ENCODE measurements at places on chromosomes 13 and 19. TPM values are rescaled to one million over a fixed set of nuclear protein-coding genes. Genes with fewer than 3 reads are reported as not detected.

ZNF208 gene
- total RNA-seq: 16.7 TPM

DNA sequence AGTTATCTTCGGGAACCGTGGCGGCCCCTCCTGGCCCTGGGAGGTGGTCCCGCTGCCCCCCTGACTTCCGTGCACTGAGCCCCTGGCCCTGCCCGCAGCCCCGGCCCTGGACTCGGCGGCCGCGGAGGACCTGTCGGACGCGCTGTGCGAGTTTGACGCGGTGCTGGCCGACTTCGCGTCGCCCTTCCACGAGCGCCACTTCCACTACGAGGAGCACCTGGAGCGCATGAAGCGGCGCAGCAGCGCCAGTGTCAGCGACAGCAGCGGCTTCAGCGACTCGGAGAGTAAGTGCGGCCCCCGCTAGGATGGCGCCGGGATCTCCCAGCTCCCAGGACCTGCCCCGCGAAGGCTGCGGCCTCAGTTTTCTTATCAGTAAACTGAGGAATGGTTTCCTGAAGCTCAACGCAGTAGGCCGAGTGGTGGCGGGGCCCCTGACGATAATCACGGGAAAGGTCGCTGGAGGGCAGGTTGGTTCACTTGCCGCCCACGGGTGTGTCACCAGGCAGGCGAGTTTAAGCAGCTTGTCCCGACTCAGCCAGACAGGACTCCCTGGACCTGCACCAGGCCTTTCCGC, 924 bp downstream of the RGCC start:
- DNase-seq: peak; percentile 49

GRCh38 chr19:11306337-11306736, 10.4 kb downstream of the TSPAN16 start:
- no peak for DNase-seq

- no peak for DNase-seq
These were observed at the start of gene TNFSF11 for GRCh38 chr13:42574011-42574410. TSS of gene TNFSF11 (plus strand) at chr13:42574152. CDS start at chr13:42574304, 152 bp downstream.

DNA sequence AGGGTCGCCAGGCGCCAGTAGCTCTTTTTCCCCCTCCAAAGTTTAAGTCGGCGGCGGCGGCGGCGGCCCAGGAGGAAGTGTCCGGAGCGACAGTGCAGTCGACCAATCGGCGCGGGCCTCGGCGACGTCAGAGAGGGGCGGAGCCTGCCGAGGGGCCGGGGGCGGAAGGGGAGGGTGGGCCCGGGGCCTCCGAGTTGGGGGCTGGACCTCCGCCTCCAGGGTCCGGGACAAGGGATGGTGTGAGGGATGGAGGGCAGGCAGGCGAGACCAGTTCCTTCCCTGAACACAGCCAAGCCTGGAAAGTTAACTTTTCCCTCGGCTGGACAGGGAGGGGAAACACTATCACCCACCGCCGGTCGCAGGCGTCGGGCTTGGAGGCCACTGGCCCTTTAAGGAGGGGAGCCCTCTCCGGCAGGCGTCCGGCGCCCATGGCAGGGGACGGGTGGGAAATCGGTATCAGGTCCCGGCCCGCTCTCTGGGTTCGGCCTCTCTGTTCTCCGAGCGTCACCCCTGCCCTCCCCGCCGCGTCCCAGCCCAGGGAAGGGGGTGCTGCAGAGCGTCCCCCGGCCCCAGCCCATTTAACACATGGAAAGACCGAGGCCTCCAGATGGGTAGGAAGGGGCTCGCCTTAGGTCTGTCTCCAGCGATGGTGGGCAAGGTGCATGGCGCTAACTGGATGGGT, at the start of gene PRKD2:
Gene PRKD2 (minus strand): TSS at position 81 of the 682 bp plus-strand sequence. CDS start 744 bp downstream, outside the sequence.
- peak; percentile 93 for DNase-seq

DNA sequence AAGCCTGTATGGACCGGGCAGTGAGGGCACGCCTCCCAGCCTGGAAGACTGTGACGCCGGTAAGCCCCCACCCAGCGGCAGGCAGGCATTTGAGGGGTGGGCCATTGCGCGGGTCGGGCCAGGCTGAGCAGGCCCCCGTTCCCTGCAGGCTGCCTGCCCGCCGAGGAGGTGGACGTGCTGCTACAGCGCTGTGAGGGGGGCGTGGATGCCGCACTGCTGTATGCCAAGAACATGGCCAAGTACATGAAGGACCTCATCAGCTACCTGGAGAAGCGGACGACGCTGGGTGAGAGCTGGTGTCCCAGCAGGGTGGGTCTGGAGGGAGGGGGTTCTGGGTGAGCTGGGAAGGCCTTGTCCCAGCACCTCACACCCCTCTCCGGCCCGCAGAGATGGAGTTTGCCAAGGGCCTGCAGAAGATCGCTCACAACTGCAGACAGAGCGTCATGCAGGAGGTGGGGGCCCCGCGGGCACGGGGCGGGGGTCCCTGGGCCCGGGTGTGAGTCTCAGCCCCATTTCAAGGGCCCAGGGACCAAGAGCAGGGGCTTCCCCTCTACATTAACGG, 7.1 kb downstream of the ARHGAP45 start:
- DNase-seq: no peak

Measured in left cardiac atrium (tissue), 4 donors.